ENCODE measurements at places on chromosomes 2 and 18.

DNA sequence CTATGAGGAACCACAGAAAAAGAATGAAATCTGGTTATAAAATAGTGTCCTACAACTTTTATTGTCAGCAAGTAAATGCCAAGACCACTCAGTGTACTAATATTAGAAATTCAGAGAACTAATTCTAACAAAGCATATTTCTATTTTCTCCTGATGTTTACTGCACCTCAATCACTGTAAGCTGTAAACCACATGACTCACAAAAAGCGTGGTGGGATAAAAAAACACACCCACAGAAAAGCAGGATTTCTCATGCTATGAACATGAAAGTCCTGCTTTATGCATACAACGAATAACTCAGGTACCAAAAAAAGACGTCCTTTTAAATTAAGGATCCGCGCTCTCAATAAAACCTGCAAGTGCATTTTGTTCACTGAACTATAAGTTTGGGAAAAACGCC, 797 bp downstream of the TXNL4A start:
- no peak for DNase-seq

DNA sequence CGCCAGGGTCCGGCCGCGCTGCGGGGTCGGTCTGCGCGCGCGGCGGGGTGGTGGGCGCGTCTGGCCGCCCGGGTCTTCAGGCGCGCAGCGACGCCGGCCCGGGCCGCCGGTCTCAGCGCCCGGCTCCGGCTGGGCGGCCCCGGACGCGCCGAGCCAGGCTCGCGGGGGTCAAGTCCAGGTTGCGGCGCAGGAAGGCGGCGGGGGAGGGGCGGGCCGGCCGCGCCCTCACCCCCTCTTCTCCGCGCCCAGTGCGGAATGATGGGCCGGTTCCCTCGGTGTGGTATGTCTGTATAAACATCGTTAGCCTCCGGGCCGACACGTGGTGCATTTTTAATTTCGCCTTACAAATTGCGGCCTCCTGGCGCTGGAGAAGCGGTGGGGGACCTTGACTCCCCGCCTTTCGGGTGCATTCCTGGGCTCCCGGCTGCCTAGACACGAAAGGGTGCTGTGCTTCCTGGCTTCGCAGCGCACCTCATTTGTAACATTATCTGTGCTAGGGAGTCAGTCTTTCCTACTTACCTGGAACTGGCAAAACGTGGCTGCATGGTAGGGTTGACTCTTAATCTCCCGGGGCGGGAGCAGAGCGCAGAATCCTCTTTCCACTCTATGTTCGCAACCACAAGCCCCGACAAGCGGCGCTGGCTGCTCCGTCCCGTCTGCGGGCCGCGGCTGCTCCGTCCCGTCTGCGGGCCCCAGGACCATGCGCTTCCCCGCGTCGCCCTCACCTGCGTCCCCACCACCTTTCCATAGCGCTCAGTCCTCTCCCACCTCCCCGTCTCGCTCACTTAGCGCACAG, 69.0 kb downstream of the CTAGE1 start:
- no peak for DNase-seq

- no peak for DNase-seq
Measured at GRCh38 chr2:101442042-101442666, 32.8 kb downstream of the RFX8 start.

DNA sequence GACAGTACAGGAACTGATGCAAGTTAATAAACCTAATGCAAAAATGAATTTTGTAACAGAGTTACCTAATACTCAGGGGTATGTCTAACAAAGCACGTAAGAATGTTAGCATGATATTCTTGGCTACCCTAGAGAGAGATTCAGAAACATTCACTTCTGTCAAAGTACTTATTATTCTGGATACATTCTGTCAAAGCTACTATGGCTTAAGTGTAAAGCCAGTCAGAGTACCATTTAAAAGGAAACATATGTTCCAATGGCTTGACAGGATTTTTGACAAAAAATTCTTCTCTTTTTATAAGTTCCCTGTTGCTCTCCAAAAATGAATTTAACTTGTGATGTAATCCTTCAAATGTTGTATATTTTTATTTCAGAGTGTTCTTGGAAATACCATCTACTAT, 85.5 kb downstream of the PIGN start:
- no peak for DNase-seq

DNA sequence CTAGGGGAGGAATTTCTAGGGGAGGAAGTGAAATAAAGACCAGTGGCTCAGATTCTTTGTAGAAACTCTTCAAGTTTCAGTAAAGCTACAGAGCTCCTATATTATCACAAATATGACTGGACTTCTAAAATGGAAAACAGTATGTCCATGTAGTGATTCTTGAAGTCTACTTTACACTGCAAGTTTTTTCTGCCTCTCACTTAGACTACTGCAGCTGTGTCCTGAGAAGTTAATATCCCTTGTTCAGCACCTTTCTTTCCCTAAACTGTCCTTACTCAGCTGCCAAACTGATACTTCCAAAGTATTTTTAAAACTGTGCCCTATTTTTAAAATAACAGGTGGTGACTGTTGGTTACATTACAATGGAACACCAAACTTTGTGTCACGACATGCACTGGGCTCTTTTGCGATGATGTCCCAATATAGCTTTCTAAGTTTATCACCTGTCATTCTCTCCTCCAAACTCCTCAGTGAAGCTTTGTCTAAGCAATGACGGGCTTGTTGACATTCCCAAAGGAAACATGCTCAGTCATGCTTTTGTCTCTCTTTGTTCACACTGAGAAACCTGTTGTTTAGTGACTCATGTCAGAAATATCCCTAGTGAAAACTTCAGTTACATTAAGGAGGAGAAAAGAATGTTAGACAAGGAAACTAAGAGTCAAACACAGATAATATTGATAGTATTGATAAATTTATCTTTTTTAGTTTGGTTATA, 341.1 kb downstream of the ARL6IP6 start:
- DNase-seq = no peak

- DNase-seq = no peak
Measured at GRCh38 chr2:46135228-46135855, 161.9 kb upstream of the EPAS1 start.

GRCh38 chr2:73063909-73064875, 7.3 kb downstream of the SFXN5 start:
- no peak for DNase-seq

GRCh38 chr2:192971981-192972380, 777.2 kb upstream of the TMEFF2 start:
- no peak for DNase-seq

GRCh38 chr18:77140439-77141109, 8.0 kb upstream of the MBP start:
- no peak for DNase-seq

GRCh38 chr2:214382229-214382628, 28.6 kb upstream of the VWC2L start:
- DNase-seq = no peak

GRCh38 chr2:54871457-54872107, 148.1 kb downstream of the EML6 start:
- DNase-seq = no peak

- DNase-seq = no peak
Measured at GRCh38 chr18:36376361-36376760, 78.8 kb downstream of the FHOD3 start.

- DNase-seq = no peak
Measured at GRCh38 chr2:40317046-40317445, 134.8 kb downstream of the SLC8A1 start.

GRCh38 chr2:23705771-23706612, 220.9 kb downstream of the ATAD2B start:
- DNase-seq = no peak

DNA sequence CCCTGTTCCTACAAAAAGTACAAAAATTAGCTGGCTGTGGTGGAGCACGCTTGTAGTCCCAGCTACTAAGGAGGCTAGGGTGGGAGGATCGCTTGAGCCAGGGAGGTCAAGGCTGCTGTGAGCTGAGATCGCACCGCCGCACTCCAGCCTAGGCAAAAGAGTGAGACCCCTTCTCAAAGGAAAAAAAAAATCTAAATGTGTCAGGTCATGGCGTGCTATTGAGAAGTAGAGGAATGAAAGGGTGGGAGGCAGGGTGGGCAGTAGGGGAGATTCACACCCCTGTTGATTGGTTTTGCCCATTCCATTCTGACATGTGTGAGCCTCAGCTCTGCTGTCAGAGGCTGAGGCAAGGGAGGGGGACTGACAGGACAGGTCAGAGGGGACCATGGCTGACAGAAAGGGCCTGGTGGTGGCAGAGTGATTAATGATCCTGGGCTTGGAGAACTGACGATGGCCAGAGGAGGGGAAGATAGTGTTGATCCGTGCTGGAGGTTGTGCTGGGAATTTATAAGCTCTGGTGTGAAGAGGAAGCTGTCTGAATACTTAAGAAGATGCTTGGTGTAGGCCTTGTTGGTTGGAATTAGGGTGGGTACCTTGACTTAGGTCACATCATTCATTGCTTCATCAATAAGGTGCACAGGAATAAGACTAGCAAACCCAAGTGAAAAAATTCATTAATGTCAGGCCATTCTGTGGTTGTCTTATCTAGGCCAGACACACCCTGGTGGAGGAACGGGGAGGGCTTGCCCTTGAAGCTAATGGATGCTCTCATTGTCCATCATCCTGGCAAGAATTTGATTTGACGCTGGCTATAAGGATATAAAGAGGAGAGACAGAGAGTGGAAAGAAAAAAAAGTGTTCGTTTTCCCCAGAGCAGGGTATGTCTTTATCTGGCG, 19.1 kb upstream of the SMARCAL1 start:
- no peak for DNase-seq

- no peak for DNase-seq
Measured at GRCh38 chr2:104250635-104251034, 603.3 kb upstream of the POU3F3 start.

GRCh38 chr2:21633466-21633865, 509.7 kb downstream of the TDRD15 start:
- no peak for DNase-seq

GRCh38 chr18:22800551-22800951, 132.6 kb upstream of the RBBP8 start:
- no peak for DNase-seq

DNA sequence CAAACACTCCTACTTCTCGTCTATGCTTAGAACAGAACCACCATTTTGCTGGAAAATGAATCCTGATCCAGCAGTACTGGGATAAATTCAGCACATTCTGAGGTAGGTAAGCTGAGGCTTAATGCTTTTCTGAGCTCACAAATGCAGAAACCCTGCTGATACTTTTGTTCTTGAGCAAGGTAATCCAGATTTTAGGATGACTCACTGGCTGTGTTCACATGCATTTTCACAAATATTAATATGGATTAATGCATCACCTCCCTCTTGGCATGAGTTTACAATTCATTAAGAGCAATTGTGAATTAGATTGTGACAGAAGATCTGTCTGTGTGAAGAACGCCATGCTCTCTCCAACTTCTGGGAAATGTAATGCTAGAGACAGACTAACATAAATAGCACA, 42.2 kb downstream of the RAD51AP2 start:
- no peak for DNase-seq

GRCh38 chr2:147460155-147460554, 384.7 kb upstream of the ACVR2A start:
- no peak for DNase-seq

GRCh38 chr2:120486946-120487345, 141.0 kb downstream of the INHBB start:
- DNase-seq = peak; percentile 4

GRCh38 chr2:49291619-49292018, 137.3 kb upstream of the FSHR start:
- DNase-seq = no peak

DNA sequence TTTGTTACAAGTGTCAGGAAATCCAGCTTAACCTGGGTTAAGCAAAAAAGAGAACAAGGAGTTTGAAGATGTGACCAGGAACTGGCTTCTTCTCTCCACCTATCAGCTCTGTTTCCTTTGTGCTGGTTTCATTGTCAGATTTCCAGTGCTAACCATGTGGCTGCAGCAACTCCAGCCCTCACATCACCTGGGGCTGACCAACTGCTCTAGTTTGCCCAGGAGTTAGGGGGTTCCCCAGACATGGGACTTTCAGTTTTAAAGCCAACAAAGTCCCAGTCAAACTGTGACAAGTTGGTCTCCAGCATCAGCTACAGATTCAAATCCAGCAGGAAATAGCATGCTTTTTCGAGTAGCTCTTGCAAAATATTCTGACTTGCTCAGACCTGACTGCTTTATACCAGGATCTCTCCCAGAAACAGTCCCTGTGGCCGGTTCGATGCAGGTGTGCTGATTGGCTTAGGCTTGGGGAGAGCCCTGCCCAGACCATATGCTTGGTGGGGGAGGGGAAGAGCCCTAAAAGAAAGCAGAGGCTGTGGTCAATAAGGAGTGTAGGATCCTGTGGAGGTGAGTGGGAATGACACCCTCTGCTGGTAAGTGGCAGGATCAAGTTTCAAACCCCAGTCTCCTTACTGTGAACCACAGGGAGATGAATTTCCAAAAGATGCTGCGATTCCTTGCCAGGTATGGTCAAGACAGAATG, 49.5 kb downstream of the KCNE4 start:
- DNase-seq = peak; percentile 18

GRCh38 chr2:189304360-189304759, 124.8 kb upstream of the COL5A2 start:
- no peak for DNase-seq

- no peak for DNase-seq
Measured at GRCh38 chr2:174266288-174266687, 18.0 kb upstream of the OLA1 start.

DNA sequence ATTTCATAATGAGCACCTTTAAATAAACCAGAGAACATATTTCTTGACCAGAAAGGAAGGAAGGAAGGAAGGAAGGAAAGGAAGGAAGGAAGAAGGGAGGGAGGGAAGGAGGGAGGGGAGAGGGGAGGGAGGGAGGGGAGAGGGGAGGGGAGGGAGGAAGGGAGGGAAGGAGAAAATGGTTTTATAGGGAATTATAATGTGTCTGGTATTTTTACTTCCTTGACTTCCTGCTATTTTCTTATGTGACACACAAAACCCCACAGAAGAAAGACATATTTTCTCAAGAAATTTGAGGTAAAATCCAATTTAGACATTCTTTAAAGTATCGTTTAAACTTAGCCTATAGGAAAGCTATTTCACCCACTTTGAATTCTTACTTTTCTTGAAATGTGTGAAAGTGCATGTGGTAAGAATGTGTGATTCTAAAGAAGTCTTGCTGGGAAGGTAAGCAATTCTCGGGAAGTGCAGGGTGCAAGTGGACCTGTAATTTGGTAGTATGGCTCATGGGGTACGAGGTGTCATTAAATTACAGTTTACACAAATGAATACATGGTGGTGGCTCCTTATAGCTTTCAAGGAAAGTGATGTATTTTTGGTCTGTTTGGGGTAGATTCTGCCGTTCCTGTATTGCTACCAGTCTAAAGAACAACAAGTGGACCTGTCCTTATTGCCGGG, 18.0 kb downstream of the RNF125 start:
- no peak for DNase-seq

GRCh38 chr18:27954226-27954625, 222.7 kb downstream of the CDH2 start:
- DNase-seq = no peak

DNA sequence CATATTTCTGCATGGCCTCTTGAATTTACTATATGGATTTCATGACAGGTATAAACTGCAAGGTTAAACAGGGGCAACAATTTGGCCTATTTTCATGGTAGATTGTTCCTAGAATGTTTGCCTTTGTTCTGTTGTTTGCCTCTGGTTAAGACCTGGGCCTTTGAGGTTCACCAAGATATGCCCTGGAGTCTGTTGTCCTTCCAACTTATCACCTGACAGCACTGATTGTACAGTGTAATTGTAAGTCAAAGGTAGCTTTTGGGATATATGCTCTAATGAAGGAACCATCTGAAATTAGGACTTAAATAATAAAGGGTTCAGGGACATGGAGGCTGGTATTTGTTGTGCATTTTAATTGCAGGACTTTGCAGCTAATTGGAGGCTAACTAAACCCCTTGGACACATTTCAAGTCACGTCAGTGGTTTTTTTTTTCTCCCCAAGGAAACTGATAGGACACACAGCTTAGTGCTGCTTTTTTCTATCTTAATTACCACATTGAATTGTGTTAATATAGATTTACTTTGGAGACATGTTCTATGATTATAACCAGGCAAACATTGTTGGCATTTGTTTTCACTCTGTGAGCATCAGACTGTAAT, 771.2 kb upstream of the LINC00305 start:
- no peak for DNase-seq
